Activated CD4-positive, alpha-beta memory T cell treated with anti-CD3 and anti-CD28 coated beads, Interleukin-2, amount 10 ng/mL, durations not matched to agents 7 days and 5 days (primary cell): ENCODE measurements at places on chromosomes 1 and 21.

GRCh38 chr1:232150770-232151548 lies 479.0 kb downstream of the SIPA1L2 start:
- DNase-seq: no peak

DNA sequence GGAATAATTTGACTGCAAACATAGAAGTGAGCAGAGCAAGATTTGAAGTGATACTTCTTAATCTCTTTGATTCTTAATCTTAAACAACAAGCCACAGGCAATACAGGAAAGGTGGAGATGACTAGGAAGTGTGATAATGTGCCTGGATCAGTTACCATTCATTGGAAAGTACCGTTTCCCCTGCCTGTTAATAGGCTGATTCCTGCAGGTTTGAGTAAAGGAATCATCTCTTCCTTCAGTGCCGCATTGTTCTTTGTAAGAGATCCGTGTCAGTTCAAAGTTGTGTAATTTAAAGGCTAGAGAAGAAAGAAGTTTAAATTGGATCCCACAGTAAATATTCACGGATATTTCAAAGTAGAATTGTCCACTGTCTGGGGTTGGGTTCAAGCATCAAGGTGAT lies 43.5 kb upstream of the BCL10 start:
- DNase-seq: no peak

GRCh38 chr1:101357444-101357986 lies 120.7 kb downstream of the S1PR1 start:
- peak; percentile 70 for DNase-seq

DNA sequence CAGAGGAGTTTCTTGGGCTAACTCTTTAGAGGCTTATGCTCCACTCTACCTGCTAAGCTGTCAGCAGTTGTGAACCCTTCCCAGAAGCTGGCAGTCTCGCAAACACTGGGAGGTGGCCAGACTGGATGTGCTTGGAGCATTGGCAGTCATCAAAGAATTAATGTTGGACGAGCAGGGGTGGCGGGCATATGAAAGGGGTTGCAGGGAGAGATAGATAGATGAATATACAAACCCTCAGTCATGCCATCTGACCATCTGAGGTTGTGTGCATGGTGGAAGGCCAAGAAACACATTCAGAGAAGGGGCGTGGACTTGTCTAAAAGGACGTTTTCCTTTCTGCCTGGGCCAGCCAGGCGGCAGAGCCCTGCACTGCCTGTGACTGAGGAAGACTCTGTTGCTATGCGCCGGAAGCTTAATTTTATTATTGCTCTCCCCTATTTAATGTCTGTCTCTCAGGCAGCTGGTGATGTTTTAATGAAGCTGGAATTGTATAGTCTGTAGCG lies 164.4 kb downstream of the PBX1 start:
- no peak for DNase-seq

- no peak for DNase-seq
Measured at GRCh38 chr1:65022216-65022615, 55.9 kb upstream of the JAK1 start.

GRCh38 chr1:42845866-42846256 lies 552 bp upstream of the ZNF691 start:
- DNase-seq: no peak

- no peak for DNase-seq
Measured at GRCh38 chr1:33502726-33503125, 30.3 kb downstream of the ZSCAN20 start.

GRCh38 chr1:17466359-17466758 lies 26.9 kb upstream of the RCC2 start:
- DNase-seq: no peak

DNA sequence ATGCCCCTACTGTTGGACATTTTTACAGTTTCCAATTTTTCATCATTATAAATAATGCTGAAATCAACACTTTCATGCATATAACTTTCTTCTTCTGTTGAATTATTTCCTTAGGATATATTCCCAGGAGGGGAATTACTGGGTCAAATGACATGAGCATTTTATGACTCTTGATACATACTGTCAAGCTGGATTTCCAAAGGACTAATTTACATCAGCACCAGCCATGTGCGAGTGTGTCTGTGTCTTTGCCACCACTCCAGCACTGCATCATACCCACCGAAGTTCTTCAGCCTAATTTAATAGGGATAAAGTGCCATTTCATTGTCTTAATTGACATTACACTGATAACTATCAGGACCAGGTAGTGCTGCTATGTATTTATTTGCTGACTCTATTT lies 146.7 kb downstream of the CSMD2 start:
- DNase-seq: no peak

DNA sequence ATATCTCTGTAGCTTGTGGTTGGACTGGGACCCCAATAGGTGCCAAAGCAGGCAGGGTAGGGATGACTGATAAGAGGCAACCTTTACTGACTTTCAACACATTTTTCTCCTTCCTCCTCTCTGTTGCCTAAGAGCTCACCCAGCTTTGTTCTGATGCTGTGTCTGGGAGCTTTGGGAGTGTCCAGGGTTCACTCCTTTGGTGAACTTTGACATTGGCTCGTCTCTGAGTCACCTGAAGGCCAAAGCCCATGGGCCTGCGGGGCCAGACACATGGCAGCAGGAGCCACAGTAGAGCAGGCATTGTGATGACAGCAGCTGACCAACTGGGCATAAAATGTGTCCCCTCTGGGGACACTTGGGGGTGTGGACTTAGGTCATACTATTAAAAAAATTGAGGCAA lies 99.5 kb upstream of the ZNF644 start:
- no peak for DNase-seq

DNA sequence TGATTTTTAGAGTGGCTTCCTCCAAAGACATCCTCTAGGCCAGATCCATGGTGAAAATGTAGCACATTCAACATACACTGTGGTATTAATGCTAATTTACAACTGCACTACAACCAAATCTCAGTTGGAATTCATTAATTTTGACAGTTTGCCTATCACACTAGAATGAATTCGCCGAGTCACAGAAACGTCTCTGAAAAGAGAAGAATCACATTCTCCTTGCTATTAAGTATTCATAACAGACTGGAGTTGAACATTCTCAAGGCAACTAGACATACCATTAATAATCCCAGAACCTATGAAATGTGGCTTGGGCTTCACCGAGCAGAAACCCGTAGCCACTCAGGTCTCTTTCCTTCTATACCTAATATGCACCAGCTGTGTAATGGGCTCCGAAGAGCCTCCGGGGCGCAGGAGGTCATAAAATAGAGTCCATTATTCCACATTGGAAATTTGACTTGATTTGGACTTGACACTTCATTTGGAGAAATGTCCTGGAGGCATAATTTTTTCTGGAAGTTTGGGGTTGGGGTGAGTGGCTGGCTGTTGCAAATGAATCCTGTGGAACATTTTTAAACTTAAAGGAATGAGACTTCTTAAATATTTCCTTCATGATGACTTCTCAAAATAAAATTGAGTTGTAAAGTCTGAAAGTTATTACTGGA lies 117.1 kb downstream of the DSCAM start:
- DNase-seq: no peak

DNA sequence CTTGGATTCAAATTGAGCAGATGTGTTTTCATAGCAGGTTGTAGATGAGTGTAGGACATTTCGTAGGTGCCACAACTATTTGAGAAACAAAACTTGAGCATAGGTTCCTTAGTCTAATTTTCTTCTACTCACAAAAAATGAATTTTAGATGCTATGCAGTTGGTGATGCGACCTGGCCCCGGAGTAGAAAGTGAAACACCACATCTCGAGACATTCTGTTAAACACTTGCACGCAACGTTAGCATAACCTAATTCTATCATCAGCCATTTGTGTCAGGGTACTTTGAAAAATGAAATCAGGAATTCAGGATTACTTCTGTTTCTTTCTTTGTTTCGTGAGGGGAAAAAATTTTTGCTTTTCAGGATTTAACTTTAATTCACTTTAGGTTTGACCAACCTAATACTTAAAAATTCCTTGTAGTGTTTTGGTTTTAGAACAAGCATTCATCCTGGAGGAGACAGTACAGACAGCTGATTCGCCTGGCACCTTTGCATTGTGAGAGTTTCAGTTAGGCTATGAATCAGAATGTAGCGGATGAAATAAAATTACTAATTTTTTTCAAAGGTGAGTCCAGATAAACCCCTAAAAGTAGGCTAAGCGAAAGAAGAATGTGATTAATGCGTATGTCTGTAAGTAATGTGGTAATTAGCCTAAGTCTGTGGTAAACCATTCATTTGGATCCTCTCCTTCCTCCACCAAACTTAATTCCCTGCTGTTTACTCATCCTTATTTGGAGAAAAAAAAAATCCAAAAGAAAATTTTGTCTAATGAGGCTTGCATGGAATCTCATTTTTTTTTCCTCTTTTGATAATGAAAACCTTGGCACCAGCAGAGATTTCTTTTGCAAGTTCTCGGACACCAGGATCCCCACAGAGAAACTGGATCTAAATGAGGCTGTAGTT lies 44.9 kb downstream of the MAP3K21 start:
- no peak for DNase-seq

GRCh38 chr1:153649137-153649862 lies 9.2 kb upstream of the SNAPIN start:
- DNase-seq: no peak

DNA sequence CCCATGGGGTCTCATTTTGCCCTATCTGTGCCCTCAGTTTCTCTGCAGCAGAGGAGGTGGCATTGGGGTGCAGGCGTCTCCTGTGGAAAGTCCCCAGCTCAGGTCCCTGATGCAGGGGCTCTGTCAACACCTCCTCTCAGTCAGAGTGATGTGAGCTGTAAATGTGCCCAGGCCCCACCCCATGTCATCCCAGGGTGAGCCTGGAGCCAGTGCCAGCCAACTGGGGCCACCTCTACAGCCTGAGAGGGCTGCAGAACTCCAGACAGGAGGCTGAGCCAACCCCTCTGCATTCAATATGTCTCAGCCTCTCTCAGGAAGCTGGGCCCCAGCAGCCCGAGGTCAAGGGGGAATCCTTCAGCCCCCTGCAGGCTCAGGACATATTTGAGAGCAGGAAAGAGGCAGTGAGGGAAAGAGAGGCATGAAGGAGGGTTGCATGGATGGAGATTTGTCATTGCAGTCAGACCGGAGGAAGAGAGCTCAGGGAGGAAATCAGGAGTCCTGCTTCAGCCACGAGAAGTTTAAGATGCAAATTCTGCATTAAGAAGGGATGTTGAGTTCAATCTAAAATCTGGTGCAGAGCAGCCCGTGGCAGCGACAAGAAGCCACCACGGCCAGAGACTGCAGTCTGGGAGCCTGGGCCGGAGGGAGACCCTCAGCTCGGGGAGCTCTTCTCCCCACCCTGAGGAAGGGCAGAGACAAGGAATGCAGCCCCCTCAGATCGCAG lies 288.2 kb upstream of the VAMP3 start:
- no peak for DNase-seq

DNA sequence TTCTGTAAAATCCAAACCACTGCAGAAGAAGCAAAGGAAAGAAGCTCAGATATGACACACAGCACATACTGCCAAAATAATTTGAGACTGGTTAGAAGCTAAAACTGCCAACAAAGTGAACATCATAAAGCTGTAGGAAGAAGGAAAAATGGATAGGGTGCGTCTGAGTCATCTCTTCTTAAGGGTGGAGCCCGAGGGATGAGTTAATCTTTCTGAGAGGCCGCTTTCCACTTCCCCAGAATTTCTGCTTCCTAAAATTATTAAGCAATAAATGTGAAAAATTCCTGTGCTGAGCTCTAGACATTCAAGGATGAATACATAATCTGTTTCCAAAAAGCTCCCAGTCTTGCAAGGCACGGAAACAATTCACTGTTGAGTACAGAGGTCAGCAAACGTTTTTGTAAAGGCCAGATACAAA lies 20.1 kb downstream of the PPT1 start:
- DNase-seq: no peak

DNA sequence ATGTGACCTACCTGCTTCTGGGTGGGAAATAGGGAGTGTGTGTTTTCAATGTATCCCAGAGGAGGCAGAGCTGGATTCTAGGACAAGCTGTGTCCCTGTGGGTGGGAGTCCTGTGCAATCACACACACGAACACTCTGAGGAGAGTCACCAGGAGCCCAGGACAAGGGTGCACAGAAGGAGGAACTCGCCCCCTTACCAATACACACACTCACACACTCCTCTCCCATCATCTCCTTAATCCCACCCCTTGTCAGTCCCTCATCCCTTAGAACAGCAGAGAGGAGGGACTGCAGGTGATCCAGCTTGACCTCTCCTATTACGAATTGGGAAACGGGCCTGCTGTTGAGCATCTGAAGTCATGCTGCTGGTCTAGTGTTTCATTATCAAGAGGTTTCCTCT lies 8.5 kb upstream of the MYBPHL start:
- no peak for DNase-seq

- DNase-seq: peak; percentile 17
Measured at GRCh38 chr1:24898909-24899439, 31.1 kb downstream of the RUNX3 start.

- DNase-seq: peak; percentile 24
Measured at GRCh38 chr1:207414606-207415108, 39.5 kb upstream of the CR2 start.

GRCh38 chr1:95116580-95117206 lies 462 bp upstream of the TLCD4 start:
- DNase-seq: peak; percentile 34

DNA sequence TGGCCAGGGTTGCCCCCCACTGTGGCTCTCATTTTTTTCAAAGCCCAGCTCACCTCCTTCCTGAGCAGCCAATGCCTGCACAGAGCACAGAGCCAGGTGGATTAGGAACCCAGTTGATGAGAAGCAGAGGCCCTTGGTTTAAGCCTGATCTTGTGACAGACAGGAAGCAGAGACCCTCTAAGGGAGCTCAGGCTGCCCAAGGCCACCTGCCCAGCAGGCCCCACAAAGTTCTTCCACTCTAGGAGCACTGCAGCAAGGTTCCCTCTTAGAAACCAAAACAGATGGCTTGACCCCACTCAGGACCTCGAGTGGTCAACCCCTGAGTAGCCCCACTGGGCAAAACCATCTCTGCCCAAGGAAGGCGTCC lies 25.5 kb upstream of the PRSS38 start:
- DNase-seq: no peak
